ENCODE measurements at places on chromosomes 7 and 10. TPM values are rescaled to one million over a fixed set of nuclear protein-coding genes. Genes with fewer than 3 reads are reported as not detected.

Gene CABCOCO1
- total RNA-seq: not detected

Gene ARHGAP22
- not detected for total RNA-seq

- no peak overlapping the region for H3K4me3 ChIP-seq
- H3K36me3 ChIP-seq: peaks cover 11% of the 10 kb centered on the region
- peaks cover 36% of the 10 kb centered on the region for H3K4me1 ChIP-seq
- H3K27ac ChIP-seq: peak overlapping the region; percentile 5
Observed at GRCh38 chr10:50464004-50464409, 159.7 kb downstream of the SGMS1 start.

DNA sequence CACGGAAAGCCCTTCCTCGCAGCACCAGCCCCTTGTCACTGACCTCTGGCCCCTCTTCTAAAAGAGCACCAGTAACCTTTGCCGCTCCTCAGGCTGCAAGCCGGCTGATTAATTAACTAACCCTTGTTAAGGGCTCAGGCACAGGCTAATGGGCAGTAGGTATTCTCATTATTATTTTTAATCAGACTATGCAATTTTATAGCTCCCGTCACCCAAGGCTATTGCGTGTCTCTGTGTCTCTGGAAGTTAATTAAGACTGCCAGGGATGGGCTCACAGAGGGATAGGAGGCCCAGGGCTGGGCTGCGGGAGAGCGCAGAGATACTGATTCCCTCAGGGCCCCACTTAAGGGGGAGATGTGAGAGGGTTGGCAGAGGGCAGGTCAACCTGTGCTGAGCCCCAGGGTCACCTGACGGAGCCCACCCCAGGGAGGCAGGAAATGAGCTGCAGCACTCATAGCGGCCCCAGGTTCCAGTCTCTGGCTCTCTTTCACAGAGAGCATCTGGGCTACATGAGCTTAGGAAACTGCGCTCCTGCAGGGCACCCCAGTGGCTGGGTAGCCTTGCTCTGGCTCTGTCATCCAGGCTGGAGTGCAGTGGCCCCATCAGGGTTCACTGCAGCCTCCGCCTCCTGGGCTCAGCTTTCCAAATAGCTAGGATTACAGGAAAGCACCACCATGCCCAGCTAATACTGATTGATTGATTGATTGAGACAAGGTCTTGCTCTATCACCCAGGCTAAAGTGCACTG, 92.2 kb upstream of the LRRC4 start:
- no peak overlapping the region for H3K27ac ChIP-seq
- no peak for DNase-seq
- H3K36me3 ChIP-seq: no peaks in the 10 kb centered on the region

DNA sequence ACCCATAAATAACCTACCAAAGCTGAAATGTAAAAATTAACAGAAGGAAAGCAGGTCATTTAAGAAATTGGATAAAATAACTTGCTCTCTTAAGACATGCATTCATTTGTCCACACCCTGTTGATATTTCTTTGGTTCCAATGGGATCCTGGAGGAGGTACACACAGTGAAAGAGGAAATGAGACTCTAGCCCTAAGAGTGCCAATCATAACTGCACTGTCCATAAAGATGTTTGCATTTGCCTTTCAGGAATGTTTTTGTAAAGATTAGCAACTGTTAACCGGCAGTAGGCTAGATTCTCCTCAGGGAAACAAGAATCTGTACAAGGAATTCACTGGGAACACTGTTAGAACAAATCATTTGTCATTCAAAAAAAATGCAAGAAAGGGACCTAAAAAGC, 61.0 kb downstream of the MEOX2 start:
- H3K27me3 ChIP-seq: no peaks in the 10 kb centered on the region
- H3K4me3 ChIP-seq: no peak overlapping the region
- H3K36me3 ChIP-seq: no peaks in the 10 kb centered on the region
- no peak for DNase-seq
- H3K4me1 ChIP-seq: no peaks in the 10 kb centered on the region
- H3K27ac ChIP-seq: no peak overlapping the region

Measured in gastrocnemius medialis (tissue), 4 donors.